ENCODE measurements at places on chromosomes 1 and 21.
A peak's percentile ranks its signal among the peaks of the same experiment; 100 is the strongest.

DNA sequence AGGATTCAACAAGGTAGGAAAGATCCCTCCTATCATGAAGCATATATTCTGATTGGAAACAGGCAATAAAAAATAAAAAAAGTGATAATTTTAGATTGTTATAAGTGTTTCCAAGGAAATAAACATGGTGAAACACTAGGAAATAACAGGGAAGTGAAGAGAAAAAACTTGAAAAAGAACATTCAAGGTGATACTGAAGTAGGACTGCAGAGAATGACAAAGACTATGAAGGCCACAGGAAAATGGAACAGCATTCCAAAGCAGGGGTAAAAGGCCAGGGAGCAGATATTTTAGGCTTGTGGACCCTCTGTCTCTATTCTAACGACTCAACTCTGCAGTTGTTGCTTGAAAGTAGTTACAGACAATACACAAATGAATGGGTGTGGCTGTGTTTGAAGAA, 7.9 kb downstream of the ANKRD45 start:
- no peak for DNase-seq

DNA sequence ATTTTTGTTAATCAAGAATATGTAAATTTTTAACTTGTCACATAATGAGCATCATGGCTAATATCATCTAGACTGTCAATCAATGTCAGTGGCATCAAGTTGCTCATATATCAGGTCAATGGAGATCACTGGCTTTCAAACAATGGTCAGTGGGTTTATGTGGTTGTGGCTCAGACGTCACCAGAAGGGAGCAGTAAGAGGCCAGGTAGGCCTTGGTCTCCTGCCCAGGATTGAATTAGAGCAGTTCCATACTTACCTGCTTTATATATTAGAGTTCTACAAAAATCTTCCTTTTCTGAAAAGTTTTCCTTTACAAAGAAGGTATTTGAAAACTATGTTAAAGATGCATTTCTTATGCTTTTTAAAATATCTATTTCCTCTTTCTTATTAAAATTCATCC, 206.3 kb upstream of the B3GALT2 start:
- DNase-seq = peak; percentile 38

DNA sequence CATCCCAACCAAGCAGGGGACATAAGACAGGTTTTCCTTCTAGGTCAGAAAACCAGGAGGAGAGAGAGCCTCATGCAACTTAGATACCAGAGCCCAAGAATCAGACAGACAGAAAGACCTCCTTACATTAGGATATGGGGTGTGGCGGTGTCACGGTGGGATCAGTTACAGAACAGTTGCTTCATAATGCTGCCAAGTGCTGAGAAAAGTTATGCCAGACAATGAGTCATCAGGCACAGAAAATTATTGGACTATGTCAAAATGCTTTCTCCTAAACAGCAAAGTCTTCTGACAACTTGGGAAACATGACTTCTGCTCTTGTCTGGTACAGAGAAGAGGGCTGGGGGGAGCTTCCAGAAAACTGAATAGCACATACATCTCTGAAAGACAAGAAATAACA, 1120.2 kb upstream of the TMPRSS15 start:
- DNase-seq = no peak

GRCh38 chr1:76948846-76949245, 81.6 kb downstream of the ST6GALNAC5 start:
- DNase-seq = no peak

DNA sequence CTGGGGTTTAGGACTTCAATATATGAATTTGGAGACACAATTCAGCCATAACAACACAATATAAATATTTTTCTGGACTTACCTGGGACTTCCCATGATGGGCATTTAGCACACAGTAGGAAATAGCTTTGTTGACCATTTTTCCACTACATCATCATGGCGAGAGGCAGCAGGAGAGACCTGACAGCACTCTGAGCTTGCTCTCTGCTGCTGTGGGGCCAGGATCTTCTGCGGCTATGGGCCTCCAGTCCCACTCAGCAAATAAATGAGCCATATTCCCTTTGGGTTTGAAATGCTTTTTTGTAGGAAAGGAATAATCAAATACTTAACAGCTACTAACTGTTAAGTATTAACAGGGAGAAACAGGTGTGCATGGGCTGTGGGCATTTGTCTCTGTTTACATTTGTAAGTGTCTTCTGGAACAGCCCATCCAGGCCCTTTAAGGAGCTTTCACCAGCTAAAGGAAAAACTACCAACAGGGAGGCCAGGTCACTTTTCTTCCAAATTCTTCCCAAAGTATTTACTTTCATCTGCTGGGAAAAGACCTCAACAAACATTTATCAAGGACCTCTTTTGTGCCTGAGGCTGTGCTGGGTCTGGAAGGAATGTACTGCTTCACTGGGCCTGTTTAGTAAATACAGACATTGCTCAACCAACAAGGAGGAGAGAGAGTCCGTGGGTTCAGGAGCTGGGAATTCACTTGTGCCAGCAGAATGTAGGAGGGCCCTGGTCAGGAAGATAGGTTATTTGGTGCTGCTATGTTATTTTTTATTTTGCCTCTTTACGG, 133.2 kb downstream of the LRIG2 start:
- DNase-seq = no peak

All from mesendoderm (in vitro differentiated cells).